ENCODE measurements at places on chromosomes 7 and 10. TPM values are rescaled to one million over a fixed set of nuclear protein-coding genes. Genes with fewer than 3 reads are reported as not detected.

CHN2 gene
- 0.71 TPM for total RNA-seq

SEPHS1 gene
- total RNA-seq: 27.4 TPM

CPA2 gene
- total RNA-seq: not detected

ADRA2A gene
- total RNA-seq: 0.18 TPM

NEURL1 gene
- 1.6 TPM for total RNA-seq

ENKUR gene
- total RNA-seq: under 0.01 TPM

DGKI gene
- total RNA-seq: 4.0 TPM

GATAD1 gene
- 24.5 TPM for total RNA-seq

ZNF487 gene
- total RNA-seq: 4.3 TPM

WNT8B gene
- not detected for total RNA-seq

SEMA3A gene
- total RNA-seq: 51.4 TPM

OR2A5 gene
- not detected for total RNA-seq

PLXDC2 gene
- total RNA-seq: 20.9 TPM

SEMA3D gene
- total RNA-seq: 12.1 TPM

HTR5A gene
- not detected for total RNA-seq

C10orf90 gene
- under 0.01 TPM for total RNA-seq

KIAA1217 gene
- 0.43 TPM for total RNA-seq

PRLHR gene
- not detected for total RNA-seq

HOXA7 gene
- 1.6 TPM for total RNA-seq

WNT16 gene
- 0.14 TPM for total RNA-seq

FOXP2 gene
- total RNA-seq: 2.4 TPM

SLC26A5 gene
- not detected for total RNA-seq

INMT gene
- total RNA-seq: 21.8 TPM
